ENCODE measurements at places on chromosomes 3 and 15.

DNA sequence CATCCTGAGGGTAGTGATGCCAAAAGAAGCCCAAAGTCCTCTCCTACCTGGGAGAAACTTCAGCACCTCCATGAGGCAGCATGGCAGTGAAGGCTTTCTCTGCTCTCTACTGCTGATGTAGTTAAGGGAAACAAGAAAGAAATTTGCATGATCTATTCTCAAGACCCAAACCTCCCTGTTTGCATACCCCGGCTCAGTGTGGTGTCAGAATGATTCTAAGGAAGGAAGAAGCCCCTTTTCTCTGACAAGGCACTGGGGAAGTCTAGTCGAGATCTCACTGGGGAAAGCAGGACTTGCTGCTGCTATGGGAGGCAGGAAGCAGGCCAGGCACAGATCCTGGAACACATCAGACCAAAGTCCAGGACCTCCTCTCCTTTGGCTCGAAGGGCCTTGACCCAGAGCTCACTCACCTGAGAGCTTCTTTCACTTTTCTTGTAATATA, 89.4 kb upstream of the ICE2 start:
- DNase-seq, result no peak

DNA sequence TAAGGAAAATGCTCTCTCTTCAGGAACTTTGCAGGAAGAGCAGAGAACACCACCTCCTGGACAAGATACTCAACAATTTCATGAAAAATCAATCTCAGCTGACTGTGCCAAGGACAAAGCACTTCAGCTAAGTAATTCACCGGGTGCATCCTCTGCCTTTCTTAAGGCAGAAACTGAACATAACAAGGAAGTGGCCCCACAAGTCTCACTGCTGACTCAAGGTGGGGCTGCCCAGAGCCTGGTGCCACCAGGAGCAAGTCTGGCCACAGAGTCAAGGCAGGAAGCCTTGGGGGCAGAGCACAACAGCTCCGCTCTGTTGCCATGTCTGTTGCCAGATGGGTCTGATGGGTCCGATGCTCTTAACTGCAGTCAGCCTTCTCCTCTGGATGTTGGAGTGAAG, 200.5 kb downstream of the AKAP13 start:
- no peak for DNase-seq

GRCh38 chr15:85571780-85572179, 191.4 kb downstream of the AKAP13 start:
- DNase-seq, result no peak

DNA sequence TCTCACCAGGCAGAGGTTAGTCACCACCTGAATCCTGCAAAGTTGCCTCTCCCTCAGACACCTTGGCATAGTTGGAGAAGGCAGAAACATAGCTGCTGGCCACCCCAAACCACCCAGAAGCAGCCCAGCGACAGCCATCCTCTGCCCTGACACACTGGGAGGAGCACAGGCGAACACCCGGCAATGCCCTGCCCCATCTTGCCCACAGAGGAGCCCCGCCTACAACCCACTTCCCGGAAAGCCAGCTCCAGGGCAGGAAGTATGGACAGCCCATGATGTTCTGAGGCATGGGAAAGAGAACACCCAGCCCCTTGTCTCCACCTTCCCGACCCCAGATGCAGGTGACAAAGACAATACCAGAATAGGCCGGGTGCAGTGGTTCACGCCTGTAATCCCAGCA, 12.6 kb upstream of the SHISA5 start:
- no peak for DNase-seq

GRCh38 chr3:73094129-73094528, 32.7 kb downstream of the EBLN2 start:
- no peak for DNase-seq

DNA sequence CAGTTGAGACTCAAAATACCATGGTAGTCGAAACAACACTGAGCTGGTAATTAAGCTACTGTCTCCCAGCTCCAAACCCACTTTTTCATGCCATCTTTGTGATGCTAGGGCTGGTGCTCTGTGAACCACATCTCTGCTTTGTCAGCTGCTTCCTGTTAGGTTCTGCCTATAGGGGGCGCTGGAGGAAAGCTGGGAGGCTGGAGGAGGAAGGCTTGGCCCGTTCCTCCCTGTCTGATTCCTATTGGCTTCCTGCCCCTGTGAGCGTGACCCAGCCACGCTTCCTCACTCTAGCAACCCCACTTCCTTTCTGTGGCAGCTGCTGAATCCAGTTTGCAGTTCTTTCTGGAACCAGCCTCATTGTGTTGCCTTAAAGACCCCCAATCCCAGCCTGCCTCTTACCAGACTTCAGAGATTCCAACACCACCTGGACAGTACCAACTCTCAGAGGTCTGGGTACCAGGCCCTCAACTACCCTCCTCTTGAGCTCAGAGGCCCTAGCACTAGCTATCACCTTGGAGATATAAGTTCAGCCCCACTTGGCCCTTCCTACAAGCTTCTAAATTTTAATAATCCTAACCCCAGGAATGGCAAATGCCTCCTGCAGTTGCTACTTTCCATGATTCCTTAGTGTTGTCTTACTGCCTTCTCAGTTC, 120.9 kb downstream of the ERC2 start:
- DNase-seq, result peak; percentile 18

DNA sequence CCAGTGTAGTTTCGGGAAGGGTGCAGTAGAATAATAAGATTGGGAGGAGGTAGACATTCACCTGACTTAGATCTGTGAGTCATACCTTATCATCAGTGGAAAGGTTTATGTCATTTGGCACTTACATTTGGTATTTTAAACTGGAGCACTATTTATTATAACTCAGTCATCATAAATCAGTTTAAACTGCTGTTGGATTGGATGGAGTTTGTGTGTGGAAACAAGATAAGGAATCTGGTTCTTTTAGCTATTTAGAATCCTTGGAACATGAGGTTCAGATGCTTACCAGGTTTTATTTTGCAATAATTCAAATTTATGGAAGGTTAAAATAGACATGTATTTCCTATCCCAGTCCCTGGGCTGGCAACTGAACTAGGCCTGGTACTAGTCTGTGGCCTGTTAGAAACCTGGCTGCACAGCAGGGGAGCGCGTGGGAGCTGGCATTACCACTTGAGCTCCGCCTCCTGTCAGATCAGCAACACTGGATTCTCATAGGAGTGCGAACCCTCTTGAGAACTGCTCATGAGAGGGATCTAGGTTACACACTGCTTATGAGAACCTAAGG, 34.5 kb downstream of the ZFAND6 start:
- DNase-seq, result peak; percentile 46

- no peak for DNase-seq
Observed at GRCh38 chr3:110900576-110900975, 171.0 kb upstream of the NECTIN3 start.

- DNase-seq, result peak; percentile 60
Observed at GRCh38 chr3:178304758-178305467, 231.3 kb upstream of the KCNMB2 start.

- DNase-seq, result no peak
Observed at GRCh38 chr3:184696697-184697096, 15.2 kb downstream of the MAGEF1 start.

GRCh38 chr3:39327746-39328349, 1.7 kb upstream of the CCR8 start:
- no peak for DNase-seq

DNA sequence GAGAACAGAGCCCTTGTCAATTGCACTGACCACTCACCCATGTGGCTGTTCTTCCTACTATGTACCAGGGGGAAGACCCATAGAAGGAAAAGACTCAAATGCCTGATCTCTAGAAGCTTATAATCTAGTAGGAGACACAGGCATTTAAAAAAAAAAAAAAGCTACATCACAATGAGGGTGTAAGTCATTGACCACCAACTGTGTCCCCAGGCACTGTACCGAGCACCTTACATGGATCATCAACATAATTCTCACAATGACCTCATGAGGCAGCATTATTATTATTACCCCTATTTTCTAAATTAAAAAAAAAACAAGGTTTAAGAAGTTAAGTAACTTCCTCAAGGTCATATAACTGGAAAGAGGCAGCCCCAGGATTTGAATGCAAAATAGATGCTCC, 247.4 kb downstream of the SHOX2 start:
- no peak for DNase-seq

- DNase-seq, result no peak
Observed at GRCh38 chr3:196054661-196055060, 27.2 kb downstream of the TFRC start.

GRCh38 chr3:149592758-149593240, 65.0 kb downstream of the WWTR1 start:
- no peak for DNase-seq

DNA sequence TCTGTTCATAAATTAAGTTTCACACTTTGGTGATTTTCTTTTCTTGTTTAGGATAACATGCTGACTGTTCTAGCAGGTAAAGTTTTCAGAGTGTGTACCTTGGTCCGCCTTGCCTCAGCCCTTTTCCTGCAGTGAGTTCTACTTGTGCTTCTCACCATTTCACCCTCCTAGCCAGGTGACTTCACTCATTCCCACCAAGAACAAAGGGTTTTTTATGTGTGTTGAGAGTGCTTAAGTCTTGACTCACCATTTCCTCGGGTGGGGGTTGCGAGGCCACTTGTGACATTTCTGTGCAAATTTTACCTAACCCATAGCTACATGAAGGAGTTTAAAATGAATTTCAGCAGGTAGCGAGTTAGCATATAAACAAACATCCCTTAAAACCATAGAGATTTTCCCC, 81.4 kb downstream of the C3orf38 start:
- no peak for DNase-seq

DNA sequence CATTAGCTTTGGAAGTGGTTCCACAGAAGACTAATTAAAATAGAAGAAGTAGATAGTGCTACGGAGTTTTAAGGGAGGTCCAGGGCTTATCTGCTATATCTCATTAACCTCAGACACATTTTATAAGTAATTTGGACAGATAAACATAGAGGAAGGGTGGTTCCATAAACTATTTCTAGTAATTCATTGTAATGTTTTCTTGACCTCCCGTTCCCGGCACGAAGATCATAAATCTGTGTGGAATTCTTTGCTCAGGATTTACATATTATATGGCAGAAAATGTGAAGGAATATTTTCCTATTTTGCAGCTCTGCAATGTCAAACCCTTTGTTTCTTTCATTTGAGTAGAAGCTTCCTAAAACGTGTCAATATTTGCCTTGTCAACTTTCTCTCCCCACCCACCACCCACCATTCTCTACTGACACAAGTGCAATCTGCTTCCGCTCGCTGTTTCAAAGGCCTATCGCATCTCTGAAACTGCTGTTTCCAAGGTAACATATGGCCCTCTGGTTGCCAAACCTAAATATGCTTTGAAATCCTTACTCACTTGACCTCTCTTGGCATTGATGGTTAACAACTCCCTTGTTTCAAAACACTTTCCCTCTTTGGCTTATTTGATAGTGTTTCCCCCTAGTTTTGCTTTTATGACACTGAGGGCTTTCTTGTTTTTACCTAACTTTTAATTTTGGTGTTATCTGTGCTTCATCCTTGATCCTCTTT, 21.4 kb upstream of the PLSCR5 start:
- DNase-seq, result no peak

DNA sequence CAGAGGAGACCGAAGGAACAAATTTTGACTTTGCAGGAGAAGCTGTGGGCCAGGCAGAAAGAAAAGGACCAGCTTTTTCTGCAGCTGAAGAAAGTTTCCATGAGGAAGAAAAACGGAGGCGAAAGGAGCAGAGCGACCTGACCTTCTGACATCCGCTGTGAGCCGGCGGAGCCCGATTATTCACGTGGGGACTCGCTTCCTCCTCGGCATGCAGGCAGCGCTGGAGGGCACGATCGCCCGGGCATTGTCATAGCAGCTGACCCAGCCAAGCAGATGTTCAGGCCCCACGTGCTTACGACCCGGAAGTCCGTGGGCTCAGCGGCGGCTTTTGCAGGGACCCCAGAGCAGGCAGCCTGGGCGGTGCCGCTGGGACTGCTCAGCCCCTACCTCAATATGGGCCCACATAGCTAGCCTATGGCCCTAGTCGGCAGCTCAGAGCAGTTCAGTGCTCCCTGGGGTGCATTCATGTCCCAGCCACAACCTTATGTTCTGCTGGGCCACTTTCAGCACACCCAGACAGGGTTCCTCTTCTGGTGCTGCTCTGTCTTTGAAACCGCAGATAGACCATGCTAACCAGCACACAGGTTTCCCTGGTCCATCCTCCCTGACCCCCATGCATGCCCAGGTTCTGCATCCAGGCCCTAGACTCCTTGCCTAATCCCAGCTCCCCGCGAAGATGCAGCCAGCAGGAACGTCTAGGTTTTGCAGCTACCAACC, 10.5 kb upstream of the EIF4A2 start:
- peak; percentile 49 for DNase-seq

- no peak for DNase-seq
Observed at GRCh38 chr3:30945291-30945690, 50.8 kb upstream of the GADL1 start.

DNA sequence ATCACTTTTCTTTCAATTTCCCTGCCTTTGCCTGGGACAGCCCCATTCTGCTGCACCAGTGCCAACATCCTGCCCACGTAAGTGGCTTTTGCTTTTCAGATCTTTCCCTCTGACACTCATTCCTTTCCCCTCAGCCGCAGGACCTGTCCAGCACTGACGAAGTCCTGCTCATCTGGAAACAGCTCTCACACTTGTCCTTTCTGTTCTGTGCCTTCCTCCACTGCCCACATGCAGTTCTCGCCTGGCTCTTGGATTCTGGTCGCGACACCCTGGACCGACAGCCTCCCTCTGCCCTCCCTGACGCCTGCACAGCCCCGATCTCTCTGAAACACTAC, 99.7 kb downstream of the ADCY5 start:
- DNase-seq, result peak; percentile 36

DNA sequence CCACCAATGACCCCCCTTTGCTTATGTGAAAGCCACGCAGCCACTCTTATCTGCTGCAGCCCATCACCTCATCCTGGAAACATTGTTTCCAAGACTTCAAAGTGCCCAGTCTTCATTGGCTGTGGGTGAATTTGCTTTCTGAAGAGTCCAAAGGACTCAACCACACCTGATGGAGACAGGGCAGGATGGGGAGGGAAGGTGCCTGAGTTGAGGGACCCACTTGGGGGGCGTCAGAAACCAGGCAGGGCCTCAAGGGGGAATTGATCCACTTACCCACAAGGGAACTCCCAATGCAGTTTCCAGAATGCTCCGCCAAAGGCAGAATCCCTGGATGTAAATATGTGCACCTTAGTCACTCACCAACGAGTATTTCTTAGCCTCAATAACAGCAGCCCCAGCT, 147.9 kb upstream of the ATP2B2 start:
- DNase-seq, result no peak

- DNase-seq, result peak; percentile 6
Observed at GRCh38 chr3:53493963-53494791, at the start of gene CACNA1D. CACNA1D (plus strand) TSS chr3:53494611; CDS start chr3:53495167, 556 bp downstream.

GRCh38 chr3:183375337-183375736, 53.1 kb downstream of the MCF2L2 start:
- DNase-seq, result no peak

GRCh38 chr3:24261521-24261920, 233.1 kb downstream of the THRB start:
- DNase-seq, result peak; percentile 28

DNA sequence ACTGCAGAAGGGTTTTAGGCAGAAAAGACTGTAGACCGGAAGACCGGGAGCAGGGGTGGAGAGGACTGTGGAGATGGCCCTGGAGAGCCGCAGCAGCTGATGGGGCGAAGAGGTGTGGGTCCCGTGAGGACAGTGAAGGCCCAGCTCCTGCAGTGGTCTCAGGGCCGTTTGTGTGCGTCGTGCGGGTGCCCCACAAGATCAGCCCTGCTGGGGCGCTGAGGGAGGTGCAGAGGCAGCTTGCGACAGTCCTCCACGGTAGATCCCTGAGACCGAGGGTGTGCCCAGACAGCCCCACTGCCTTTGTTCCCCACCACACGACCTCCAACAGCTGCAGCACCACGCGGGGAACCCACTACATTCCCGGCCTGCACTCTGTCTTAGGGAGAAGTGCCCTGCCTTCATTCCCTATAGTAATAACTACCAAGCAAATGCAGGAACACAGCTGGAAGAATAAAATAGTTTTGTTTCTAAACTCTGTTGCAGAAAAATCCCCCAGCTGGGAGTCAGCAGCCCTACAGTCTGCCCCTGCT, 19.0 kb upstream of the CRABP1 start:
- no peak for DNase-seq
